Activated CD8-positive, alpha-beta T cell treated with anti-CD3 and anti-CD28 coated beads for 36 hours (primary cell): ENCODE measurements at places on chromosomes 4 and X. TPM values are rescaled to one million over a fixed set of nuclear protein-coding genes. Genes with fewer than 3 reads are reported as not detected.
A peak's percentile ranks its signal among the peaks of the same experiment; 100 is the strongest.

Gene BTC
- not detected for total RNA-seq

DNA sequence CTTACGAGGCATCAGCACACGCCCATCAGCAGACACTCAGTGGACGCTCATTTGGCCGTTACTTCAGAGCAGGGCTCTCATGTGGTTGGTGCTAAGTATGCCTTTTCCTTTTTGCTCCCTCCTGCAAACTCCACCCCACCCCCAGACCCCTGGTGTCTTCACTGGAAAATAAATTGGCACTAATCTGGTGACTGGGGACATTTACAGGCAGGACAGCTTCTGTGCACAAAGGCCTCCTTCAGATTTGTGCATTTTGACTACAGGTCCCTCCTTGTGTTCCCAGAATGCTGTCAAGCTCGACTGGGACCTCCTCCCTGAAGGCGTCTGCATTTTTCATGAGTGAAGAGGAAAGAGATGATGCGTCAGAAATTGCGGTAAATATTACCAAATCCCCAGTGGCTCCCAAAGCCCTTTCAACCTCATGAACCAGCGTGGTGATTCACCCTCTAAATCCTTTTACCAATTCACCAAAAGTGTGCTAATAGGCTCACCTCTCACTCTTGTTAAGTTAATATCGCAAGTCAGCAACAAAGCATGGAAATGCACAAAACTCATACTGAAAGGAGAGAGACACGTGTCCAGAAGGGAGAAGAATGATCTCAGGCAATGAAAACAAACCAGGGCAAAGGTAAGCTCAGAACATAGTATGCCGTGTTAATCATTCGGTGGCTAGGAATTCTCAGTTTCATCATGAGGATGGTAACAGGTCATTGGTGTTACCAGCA lies 119.0 kb downstream of the NKX6-1 start:
- DNase-seq = no peak

Gene GAGE12F
- not detected for total RNA-seq

DNA sequence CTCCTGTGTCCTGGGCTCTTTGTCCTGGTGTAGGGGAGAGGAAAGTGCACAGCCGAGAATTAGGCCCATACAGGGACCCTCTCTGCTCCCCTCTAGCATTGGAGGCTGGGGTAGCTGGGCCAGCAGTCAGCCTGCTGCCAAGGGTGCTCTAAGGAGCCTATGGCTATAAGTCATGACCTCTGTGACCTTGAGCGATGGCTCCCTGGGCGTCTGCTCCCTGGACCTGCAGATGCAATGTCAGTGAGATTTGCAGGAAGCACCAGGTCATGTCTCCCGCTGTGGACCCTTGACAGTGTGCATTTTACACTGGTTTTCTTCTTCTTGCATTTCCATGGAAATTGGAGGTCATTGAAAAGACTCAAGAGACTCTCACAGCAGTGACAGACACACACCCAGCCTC lies 234.1 kb upstream of the PSAPL1 start:
- no peak for DNase-seq

GRCh38 chr4:121177246-121178137 lies 13.4 kb upstream of the TNIP3 start:
- DNase-seq = no peak

GRCh38 chrX:107227780-107228485 lies 21.5 kb downstream of the DNAAF6 start:
- DNase-seq = no peak

Gene FRMPD3
- not detected for total RNA-seq

- peak; percentile 10 for DNase-seq
Observed at GRCh38 chr4:17511051-17511450, 839 bp downstream of the QDPR start.

GRCh38 chr4:103193457-103193856 lies 4.7 kb downstream of the CENPE start:
- DNase-seq = no peak

DNA sequence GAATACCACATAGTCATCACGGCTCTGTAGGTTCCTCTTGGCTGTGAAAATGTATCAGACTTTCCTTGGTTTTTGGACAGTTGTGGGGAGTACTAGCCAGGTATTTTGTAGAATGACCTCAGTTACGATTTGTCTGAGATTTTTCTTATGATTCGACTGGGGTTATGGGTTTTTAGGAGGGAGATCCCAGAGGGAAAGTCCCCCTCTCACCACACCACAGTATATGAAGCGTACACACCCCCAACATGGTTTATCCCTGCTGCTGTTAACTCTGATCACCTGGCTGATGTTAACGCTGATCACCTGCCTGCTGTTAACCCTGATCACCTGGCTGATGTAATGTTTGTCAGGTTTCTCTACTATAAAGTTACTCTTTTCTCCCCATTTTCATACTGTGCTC lies 72.6 kb downstream of the ANAPC4 start:
- peak; percentile 6 for DNase-seq

- no peak for DNase-seq
Observed at GRCh38 chrX:40908026-40908425, 172.7 kb upstream of the MED14 start.

- no peak for DNase-seq
Observed at GRCh38 chr4:151857368-151857767, 96.6 kb upstream of the GATB start.
